ENCODE measurements at places on chromosomes 5 and 9.

- no peak for DNase-seq
Observed at GRCh38 chr5:160129841-160130240, 10.6 kb upstream of the PWWP2A start.

DNA sequence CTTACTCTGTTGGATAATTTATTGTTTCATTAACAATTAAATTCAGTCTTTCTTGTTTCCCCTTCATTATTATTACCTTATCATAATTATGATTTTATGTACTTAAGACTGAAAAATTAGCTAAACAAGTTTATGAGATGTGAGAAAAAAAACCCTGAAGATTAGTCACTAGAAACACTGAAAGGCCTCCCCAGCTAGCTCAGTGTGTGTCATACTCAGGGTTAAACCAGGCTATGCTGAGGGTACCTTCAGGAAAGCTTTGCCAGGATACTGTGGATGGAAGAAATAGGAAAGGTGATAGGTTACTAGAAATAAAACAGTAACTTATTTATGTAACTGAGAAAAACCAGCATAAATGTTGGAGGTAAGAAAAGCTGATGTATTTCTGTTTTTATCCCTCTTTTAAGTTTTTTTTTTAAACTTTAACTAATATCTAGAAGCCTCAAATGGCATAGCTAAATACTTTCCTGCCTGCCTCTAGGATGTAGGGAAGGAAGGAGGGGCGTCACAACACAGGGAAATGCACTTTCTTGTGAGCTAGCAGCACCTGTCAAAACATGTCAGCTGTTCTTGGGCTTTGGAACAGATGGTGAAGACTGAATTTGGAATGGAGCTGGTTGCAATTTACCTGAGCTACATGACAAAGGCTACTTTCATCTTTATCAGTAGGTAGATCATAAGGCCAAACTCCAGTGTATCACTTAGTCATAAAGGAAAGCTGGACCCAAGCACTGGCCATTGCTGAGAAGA, 24.2 kb downstream of the NMRK1 start:
- DNase-seq, result no peak

GRCh38 chr5:132526290-132526973, 16.9 kb downstream of the IL5 start:
- DNase-seq, result peak; percentile 8

- no peak for DNase-seq
Observed at GRCh38 chr9:136528716-136529341, 17.0 kb downstream of the NOTCH1 start.

GRCh38 chr9:113622600-113623400, 159.3 kb downstream of the RGS3 start:
- no peak for DNase-seq

GRCh38 chr5:160930406-160930805, 78.4 kb upstream of the ATP10B start:
- no peak for DNase-seq

DNA sequence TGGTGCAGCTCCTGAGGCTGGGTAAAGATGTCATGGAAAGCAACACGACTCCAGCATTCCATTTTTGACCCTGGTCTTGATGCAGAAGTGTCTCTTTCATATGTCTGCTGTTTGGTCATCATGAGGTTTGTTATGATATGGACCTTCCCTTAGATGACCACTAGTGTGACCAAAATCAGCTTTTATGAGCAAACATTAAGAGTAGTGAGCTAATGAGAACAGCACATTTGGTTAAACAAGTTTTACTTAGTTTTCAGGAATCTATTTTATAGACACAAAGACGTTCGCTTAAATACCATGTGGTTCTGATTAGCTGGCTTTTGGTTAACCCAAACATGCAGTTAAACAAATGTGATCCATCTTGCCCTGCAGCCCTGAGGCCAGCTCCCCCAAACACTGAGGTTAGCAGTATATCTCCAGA, 56.7 kb upstream of the ACTBL2 start:
- no peak for DNase-seq

- DNase-seq, result no peak
Observed at GRCh38 chr9:128643519-128644300, 12.9 kb downstream of the DYNC2I2 start.

- DNase-seq, result no peak
Observed at GRCh38 chr9:101131326-101131725, 102.8 kb downstream of the PLPPR1 start.

GRCh38 chr5:140303966-140304365, 1.1 kb upstream of the PFDN1 start:
- no peak for DNase-seq

DNA sequence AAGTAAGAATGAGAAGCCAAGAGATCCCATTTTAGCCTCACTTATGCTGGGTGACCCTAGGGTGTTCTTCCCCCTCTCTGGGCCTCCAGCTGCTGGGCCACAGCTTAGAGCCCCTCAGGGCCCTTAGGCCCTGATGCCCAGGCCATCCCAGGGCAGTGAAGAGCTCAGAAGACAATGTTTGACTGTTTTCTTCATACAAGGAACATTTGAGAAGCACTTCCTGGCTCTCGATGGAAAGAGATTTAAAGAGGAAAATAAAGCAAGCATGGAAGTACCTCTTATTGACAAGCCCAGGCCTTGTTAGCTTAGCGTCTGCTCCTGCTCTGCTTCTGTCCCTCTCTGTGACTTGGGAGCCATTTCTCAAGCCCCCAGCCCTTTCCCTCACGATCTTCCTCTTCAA, 165.9 kb upstream of the SMIM23 start:
- no peak for DNase-seq

GRCh38 chr5:147971472-147971871, 65.1 kb upstream of the C5orf46 start:
- no peak for DNase-seq

DNA sequence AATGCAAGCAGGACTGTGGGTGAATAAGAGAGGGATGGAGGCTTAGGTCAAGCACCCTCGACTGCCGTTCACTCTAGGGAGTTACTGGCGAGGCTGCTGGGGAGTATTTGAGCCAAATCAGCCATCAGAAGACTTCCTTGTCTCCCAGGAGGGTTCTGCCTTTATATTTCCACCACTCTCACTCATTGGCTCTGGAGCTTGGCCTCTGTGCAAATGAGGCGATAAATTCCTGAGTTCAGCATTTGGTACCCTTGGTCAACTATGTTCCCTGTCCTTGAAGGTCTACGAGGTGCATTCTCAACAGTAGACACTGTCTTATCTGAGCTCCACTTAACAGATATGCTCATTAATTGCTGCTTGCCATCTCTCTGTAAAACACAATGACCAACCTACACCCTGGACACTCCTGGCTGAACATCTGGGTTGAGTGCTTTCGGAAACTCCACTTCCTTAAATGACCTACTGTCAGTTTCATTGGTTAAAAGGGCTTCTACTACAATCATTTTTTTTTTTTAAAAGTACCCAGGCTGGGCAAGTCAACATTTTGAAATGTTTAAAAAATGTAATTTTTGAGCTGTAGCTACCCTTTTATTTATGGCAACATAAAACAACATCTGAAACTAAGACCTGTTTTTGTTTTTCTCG, 153.2 kb downstream of the NTRK2 start:
- DNase-seq, result no peak

DNA sequence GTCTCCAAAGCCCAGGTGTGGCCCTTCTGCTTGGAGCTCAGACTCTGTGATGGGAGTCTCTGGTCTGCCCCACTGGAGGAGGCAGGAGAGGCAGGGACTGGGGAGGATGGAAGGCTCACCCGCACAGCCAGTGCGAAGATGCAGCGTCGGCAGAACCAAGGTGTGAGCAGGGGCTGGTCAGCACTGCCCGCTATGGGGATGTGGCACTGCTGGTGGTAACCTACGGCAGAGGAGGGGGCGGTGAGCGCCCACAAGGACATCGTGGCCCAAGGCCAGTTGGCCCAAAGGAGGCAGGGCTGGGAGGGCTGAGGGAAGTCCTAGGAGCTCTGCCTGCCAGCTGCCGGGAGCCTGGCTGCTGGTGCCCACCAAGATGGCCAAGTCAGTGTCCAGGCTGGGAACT, 7.3 kb downstream of the PHF19 start:
- no peak for DNase-seq

DNA sequence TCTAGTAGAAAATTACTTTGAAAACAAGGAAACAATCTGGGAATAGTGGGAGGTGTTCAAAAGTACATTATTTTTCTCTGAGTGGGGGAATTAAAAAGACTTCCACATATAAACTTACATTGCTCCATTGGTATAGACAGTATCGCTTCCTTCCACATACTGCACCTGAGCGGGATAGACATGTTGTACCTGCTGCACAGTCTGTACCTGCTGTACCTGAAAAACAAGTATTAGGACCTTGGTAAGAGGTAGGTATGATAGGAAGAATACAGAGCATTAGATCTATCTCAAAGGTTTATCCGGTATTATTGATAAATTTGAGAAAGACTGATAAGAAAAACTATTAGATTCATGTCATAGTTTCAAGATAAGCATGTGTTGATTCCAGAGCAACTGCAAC, 179.3 kb downstream of the RFX3 start:
- no peak for DNase-seq

DNA sequence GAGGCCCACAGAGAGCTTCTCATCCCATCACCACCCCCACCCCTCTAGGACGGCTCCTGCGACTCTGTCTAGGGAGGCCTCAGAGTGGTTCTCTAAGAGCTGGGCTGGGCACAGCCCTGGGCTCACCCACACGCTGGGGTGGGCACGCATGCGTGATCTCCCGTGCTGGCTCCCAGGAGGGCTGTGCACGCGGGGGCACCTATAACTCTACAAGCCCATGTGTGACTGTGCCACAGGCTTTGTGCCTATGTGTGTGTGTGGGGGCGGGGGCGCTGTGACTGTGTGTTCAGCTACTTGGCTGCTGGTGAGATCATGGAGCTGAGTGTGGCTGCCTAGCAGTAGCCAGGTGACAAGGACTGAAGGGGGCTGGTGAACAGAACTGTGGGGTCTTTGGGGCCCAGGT, 32.2 kb downstream of the NDUFA8 start:
- DNase-seq, result no peak

- peak; percentile 57 for DNase-seq
Observed at GRCh38 chr5:131209506-131210150, 38.9 kb downstream of the LYRM7 start.

GRCh38 chr5:124416627-124417026, 329.8 kb downstream of the ZNF608 start:
- no peak for DNase-seq

- no peak for DNase-seq
Observed at GRCh38 chr5:5103245-5103644, 36.9 kb upstream of the ADAMTS16 start.

DNA sequence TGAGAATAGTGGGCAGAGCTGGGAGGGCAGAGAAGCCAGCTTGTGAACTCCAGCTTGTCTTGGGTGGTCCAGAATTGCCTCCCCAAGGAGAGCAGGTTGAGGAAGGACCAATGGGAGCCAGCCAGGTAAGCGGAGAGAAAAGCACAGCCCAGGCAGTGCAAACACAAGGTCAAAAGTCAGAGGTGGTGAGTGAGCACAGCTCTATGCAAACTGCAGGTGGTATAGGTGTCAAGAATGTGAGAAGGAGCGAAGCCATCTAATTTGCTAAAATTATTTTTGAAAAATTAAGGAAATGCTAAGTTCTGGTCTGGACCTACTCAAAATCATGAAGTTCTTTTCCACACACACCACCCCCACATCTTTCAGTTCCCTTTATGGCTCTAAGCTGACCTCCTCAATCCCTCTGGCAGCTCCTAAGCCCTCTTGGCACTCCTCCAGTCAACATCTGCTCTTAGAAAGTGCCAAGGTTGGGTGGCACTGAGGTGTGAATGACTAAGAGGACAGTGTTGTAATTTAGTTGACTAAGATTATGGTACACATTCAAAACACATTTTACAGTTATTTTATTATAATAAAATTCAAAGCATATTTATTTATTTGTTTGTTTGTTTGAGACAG, 6.6 kb upstream of the OTULINL start:
- no peak for DNase-seq

GRCh38 chr5:180784497-180785097, 18.0 kb downstream of the MGAT1 start:
- peak; percentile 64 for DNase-seq

- no peak for DNase-seq
Observed at GRCh38 chr9:99953861-99954507, 47.5 kb downstream of the STX17 start.

DNA sequence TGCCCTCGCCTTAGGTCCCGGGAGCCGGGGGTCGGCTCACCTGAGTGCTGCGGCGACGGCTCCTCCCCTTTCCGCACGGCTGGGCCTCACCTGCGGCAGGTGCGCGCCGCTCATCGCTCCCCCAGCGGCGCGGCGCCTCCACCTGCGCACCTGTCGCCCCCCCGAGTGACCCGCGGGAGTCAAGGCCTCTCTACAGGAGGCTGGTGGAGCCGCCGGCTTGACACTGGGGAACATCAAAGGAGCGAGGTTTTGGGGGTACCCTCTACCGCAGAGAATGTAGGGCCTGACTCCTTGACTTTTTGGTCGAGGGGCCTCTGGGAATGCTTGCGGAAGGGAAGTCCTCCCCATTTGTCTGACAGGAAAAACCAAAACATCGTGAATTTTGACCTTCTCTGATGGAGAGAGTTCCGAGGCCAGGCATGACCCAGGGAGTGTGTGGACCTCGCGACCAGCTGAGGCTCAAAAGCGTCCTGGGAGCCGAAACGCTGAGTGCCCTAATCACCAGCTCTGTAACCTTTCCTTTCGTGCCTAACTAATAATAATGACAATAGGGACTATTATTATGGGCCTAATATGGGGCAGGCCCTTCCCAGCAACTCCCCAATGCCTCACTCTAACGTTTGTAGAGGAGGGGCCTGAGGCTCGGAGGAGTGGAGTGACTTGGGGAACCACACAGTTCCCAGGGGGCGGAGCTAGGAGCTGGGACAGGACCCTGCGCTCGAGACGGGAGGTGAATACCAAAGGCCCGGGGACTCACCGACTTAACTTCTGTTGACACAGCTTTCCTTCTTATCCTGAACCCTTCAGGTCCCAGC, 714 bp upstream of the IER5L start:
- DNase-seq, result no peak

DNA sequence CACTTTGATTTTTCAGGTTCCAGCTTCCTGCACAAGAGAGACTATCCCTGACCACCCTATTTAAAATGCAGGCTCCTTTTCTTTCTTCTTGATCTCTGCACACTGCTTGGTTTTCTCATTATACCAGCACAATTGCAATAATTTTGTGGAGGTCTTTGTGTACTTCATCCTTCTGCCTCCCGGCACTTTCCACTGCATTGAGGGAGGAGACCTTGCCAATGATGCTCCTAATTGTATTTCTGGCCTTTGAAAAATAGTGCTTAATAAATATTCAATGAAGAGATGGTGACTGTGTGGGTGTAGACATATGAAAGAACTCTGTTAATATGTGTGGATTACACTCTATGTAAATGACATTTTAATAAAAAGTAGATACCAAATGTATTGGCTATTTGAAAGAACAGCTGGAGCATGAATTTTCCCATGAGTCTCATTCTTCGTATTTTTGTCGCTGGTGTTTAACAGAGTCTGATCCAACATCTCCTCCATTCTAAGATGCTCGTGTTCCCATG, 42.1 kb downstream of the FOXI1 start:
- no peak for DNase-seq

DNA sequence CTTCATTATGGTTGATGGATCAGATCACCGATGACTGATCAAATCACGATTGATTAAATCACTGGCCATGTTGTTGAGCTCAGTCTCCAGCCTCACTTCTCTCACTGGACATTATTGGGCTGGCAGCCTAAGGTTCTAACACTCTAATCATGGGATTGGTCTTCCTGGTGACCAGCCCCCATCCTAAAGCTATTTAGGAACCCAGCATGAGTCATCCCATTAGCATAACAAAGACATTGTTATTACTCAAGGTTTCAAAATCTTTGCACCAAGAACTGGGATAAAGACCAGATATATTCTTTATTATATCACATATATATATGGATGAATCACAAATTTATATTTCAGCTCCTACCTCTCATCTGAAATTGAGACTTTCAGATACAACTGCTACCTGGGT, 272.1 kb upstream of the IL12B start:
- no peak for DNase-seq

GRCh38 chr9:112914524-112914923, 23.8 kb upstream of the SLC46A2 start:
- no peak for DNase-seq

All from effector CD4-positive, alpha-beta T cell (primary cell).